ENCODE measurements at places on chromosomes 13 and 19.

DNA sequence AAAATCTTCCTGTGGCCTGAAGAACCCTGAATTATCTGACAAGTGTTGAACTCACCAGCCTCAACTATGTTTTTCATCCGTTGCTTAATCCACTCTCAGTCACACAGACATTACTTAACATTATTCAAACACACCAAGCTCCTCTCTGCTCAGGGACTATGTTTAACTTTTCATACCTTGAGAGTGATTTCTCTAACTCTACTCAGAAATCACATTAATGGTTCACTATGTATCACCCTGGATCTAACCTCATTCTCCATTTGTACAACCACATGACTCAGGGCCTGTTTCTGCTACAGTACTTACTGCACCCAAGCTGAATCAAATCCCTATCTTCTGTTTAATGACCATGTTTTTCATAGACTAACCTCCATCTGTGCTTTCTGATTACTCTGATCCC, 553.7 kb upstream of the PRR20A start:
- DNase-seq, result no peak

GRCh38 chr19:48718711-48719231, 754 bp downstream of the MAMSTR start:
- no peak for DNase-seq

- DNase-seq, result no peak
Observed at GRCh38 chr13:36917311-36917710, 2.7 kb downstream of the SMAD9 start.

GRCh38 chr19:16068696-16069259, 7.5 kb upstream of the TPM4 start:
- no peak for DNase-seq

- no peak for DNase-seq
Observed at GRCh38 chr13:58239774-58240268, 608.3 kb downstream of the PCDH17 start.

DNA sequence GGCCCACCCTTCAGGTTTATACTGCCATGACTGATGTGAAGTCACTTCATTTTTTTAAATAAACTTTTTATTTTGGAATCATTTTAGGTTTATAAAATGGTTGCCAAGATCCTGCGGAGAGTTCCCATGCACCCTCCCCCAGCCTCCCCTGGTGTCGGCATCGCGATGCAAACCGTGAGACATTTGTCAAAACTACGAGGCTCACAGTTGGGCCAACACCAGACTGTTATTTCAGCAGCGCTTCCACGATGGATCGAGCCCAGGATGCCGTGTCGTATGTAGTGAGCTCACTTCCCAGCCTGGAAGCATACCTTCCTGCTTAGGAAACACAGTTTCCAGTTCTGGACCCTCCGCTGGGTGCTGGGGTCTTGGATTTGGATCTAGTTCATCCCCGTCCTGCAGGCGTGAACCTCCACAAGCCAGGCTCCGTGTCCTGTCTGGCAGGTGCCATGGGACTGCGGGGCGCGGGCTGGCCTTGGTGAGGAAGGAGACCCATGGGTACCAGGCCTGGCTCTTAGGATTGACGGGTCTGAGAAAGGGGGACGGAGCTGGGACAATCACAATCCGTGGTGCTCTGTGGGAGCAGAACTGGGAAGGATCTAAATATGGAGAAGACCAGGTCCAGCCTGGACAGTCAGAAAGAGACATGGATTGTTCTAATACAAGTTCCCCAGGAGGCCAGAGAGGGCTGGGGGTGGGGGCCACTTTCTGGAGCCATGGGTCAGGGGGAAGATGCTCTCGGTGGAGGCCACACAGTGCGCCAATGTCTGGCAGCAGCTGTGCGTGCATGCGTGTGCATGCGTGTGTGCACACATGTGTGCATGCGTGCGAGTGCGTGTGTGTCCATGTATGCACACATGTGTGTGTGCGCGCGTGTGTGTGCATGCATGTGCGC, 2.4 kb upstream of the SBK2 start:
- DNase-seq, result no peak

GRCh38 chr13:62123409-62123808, 707.8 kb upstream of the PCDH20 start:
- no peak for DNase-seq

GRCh38 chr13:25819856-25820530, 231.8 kb downstream of the SHISA2 start:
- no peak for DNase-seq

Data from NCI-H1436 (cell line).